ENCODE measurements at places on chromosomes 11 and 22.

DNA sequence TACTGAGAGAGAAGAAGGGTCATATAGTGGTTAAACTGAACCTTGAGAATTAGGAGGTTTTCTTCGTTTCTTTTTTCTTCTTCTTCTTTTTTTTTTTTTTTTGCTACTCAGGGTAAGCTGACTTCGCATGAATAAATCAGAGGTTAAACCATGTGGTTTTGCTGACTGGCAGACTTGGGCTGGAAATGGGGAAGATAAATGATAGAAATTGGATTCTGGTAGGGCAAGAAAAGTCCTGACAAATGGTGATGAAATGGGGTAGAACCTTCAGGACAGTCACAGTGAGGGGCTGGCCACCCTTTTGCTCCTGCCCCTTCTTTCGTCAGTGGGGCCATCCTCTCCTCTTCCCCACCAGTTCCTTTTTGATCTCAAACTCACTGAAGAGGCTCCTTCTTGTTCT lies 1.6 kb upstream of the SWAP70 start:
- DNase-seq, result peak; percentile 64

- DNase-seq, result no peak
Observed at GRCh38 chr11:100675115-100675650, 11.9 kb upstream of the ARHGAP42 start.

DNA sequence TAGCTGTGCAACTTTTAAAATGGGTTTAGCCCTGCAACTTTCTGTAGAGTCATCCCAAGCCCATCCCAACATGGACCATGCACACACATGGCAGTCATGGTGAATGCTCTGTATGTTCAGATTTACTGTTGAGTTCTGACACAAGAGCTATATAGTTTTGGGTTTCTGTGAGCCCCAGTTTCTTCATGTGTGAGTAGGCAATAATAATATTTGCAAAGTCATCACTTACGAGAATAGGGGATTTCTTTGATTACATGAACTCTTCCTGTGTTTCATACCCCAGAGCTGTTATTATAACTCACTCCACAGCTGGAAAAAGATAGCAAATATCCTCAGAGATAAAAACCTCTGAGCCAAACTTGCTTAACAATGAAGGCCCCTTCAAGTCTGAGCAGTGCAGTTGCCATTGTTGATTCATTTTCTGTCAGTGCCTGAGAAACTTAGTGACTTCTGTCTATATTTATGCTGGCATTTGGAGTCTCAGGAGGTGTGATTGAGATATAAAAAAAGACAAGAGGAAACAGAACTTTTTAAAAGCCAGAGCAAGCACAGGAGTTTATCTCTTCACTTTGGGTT lies 767.9 kb upstream of the API5 start:
- DNase-seq, result no peak

GRCh38 chr11:69218271-69218682 lies 62.5 kb downstream of the SMIM38 start:
- no peak for DNase-seq

DNA sequence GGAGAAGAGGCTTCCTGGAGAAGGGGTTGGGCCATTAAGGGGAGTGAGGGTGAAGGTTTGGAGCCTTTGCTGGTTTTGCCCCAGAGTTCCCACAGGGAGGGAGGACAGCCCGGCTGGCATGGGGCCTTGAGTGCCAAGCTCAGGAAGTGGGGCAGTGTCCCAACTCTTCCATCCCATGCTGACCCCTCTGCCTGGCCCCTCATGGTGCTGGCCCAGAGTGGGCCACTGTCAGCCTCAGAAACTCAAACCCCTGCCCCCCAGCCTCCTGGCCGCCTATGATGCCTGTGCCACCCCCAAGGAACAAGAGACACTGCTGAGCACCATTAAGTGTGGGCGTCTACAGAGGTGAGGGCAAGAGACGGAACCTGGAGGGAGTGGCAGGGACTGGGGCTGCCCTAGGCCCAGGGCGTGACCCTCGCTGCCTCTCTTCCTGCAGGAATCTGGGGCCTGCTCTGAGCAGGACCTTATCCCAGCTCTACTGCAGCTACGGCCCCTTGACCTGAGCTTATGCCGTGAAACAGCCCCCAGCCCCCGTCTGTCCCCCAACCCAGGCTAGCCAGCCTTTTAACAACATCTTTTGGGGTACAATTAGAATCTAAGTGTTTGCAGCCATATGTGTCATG lies 5.4 kb downstream of the MUS81 start:
- DNase-seq, result no peak

DNA sequence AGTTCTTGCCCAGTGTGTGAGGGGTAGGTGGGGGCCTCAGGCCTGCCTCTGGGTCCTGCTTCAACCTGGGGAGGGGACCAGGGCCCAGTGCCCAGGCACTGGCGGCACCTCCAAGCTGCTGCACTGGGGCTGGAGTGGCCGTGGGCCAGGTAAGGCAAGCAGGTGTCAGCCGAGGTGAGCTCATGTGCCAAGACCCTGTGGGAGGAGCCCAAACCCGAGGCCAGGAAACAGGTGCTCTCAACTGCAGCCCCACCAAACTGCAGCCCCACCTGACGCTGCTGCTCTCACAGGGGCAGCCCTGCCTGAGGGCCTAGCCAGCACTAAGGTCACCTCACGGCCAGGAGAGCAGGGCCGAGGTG lies 18.1 kb upstream of the GNB1L start:
- no peak for DNase-seq

GRCh38 chr22:32682990-32683389 lies 118.5 kb upstream of the TIMP3 start:
- no peak for DNase-seq

All from globus pallidus (tissue), 1 donor.